ENCODE measurements at places on chromosomes 12 and 14.

GRCh38 chr14:94161981-94162380 lies 12.1 kb upstream of the PPP4R4 start:
- no peaks in the 10 kb centered on the region for H3K27me3 ChIP-seq
- H3K4me1 ChIP-seq, result peaks cover 30% of the 10 kb centered on the region
- H3K36me3 ChIP-seq, result no peaks in the 10 kb centered on the region
- DNase-seq, result peak; percentile 15
- H3K27ac ChIP-seq, result no peak overlapping the region

DNA sequence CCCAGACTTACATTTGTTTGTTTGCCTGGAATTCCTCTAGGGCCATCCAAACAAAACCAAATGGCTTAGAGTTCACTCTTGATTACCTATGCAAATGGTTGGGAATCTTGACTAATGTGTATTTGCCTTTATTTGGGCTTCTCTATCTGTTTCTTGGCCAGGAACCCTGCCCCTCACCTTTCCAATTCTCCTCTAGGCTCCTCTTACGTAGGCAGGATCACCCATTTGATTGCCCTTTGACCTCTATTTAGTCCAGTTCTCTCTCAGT lies 123.0 kb upstream of the DYRK2 start:
- H3K4me1 ChIP-seq, result no peaks in the 10 kb centered on the region
- no peak overlapping the region for H3K27ac ChIP-seq
- no peak for DNase-seq

- no peaks in the 10 kb centered on the region for H3K36me3 ChIP-seq
- no peaks in the 10 kb centered on the region for H3K27me3 ChIP-seq
- H3K27ac ChIP-seq, result no peak overlapping the region
- H3K4me1 ChIP-seq, result no peaks in the 10 kb centered on the region
Observed at GRCh38 chr12:109542014-109542413, 31.3 kb downstream of the MMAB start.

DNA sequence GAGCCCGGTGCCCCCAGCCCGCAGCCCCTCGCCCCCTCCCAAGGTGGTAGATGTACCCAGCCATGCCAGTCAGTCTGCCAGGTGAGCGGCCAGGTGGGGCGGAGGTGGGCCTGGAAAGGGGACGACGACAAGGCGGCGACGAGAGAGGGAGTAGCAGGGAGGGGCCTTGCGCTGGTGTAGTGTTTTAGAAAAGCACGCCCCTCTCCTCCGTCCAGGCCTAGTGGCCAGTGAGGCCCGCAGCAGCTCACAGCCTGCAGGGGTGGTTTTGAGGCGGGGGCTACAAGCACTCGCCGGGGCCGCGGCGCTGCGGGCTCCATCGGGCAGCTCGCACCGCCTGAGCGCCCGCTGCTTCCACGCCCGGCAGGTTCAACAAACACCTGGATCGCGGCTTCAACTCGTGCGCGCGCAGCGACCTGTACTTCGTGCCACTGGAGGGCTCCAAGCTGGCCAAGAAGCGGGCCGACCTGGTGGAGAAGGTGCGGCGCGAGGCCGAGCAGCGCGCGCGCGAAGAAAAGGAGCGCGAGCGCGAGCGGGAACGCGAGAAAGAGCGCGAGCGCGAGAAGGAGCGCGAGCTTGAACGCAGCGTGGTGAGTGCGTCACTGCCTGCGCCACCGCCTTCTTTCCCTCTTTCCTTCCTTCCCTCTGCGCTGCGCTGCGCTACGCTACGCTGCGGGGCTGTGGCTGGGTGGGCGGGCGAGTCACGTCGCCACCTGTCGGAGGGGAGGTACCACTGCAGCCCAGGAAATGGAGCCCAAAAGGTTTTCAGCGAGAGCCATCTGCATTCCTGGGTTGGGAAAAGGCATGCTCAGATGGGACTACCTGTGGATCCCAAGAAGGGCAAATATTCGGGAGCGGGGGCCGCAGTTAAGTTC lies 5.9 kb upstream of the RNU7-1 start:
- no peaks in the 10 kb centered on the region for H3K36me3 ChIP-seq
- DNase-seq, result peak; percentile 95
- H3K27ac ChIP-seq, result peak overlapping the region; percentile 18
- H3K4me3 ChIP-seq, result peak overlapping the region; percentile 55
- peaks cover 43% of the 10 kb centered on the region for H3K4me1 ChIP-seq
- no peaks in the 10 kb centered on the region for H3K27me3 ChIP-seq

GRCh38 chr12:122921917-122922316 lies 26.0 kb upstream of the VPS37B start:
- no peak overlapping the region for H3K27ac ChIP-seq
- H3K27me3 ChIP-seq, result no peaks in the 10 kb centered on the region
- H3K4me1 ChIP-seq, result peaks cover 18% of the 10 kb centered on the region
- H3K4me3 ChIP-seq, result no peak overlapping the region

- DNase-seq, result no peak
- no peaks in the 10 kb centered on the region for H3K4me1 ChIP-seq
- no peak overlapping the region for H3K4me3 ChIP-seq
- no peaks in the 10 kb centered on the region for H3K27me3 ChIP-seq
Observed at GRCh38 chr14:104556256-104557021, 23.1 kb upstream of the C14orf180 start.

DNA sequence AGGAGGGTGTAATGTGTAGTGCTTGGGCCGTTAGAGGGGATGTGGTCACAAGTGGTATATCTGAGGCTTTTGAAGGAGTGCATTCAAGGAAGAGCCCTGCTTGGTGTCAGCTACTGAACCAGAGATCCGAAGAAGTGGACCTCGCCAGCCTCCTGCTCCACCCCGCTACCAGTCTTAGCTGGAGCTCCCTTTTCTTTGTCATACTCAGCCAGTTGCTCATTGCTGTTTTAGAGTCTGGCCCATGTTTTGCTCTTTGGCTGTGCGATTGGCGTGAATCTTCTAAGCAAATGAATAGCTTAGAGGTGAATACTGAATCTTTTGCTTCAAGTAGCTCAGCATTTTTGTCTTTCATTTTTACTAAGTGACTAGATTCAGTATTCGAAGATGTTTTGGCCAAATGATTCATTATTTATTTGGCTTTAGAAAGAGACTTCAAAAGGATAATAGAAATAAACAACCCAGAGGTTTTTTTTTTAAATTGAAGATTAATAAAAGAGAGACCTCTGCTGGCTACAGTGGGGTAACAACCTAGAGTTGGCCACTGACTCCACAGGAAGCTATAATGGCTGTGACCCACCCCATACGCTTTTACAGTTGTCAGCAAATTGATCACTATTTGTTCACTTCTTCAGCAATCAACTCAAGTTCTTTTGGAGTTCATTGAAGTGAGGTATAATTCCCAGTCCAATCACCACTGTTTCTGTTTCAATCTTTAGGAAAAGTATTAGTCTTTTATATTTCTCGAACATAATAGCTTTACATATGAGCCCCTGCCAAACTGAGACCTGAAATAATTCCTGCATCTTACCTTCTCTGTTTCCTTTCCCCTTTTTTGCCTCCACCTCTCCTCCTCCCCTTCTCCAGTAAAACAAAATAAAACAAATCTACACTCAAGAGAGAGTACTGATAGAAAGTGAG lies 19.9 kb downstream of the CDKN1B start:
- no peaks in the 10 kb centered on the region for H3K27me3 ChIP-seq
- H3K36me3 ChIP-seq, result peaks cover under 1% of the 10 kb centered on the region
- H3K4me3 ChIP-seq, result no peak overlapping the region
- peak; percentile 48 for DNase-seq
- peaks cover 6% of the 10 kb centered on the region for H3K4me1 ChIP-seq

DNA sequence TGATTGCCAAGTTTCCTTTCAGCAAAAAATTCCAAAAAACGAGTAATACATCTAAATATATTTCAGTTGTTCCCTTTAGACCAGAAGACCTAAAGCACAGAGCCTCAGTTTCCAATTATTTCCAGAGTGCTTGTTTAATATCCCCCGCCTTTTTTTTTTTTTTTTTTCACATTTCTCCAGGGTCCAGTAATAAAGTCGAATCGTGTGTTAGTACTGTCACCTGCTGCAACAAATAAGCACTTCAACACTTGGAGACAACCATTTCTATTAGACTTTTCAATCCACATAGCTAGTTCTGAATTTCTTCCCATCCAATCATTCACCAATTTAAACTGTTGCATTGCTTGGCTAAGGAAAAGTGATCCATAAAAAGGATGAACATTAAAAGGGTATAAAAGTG lies 13.6 kb downstream of the PDE6H start:
- H3K4me1 ChIP-seq, result peaks cover 67% of the 10 kb centered on the region
- no peak overlapping the region for H3K27ac ChIP-seq
- DNase-seq, result no peak
- no peaks in the 10 kb centered on the region for H3K36me3 ChIP-seq
- no peaks in the 10 kb centered on the region for H3K27me3 ChIP-seq

- H3K27ac ChIP-seq, result no peak overlapping the region
- H3K36me3 ChIP-seq, result no peaks in the 10 kb centered on the region
Observed at GRCh38 chr12:86249851-86250250, 6.3 kb downstream of the MGAT4C start.

GRCh38 chr12:106953352-106954250 lies 2.1 kb upstream of the TMEM263 start:
- no peak overlapping the region for H3K27ac ChIP-seq
- H3K27me3 ChIP-seq, result peaks cover 68% of the 10 kb centered on the region
- peaks cover 10% of the 10 kb centered on the region for H3K4me1 ChIP-seq

GRCh38 chr12:7154042-7154441 lies 23.9 kb downstream of the CLSTN3 start:
- no peak for DNase-seq
- no peaks in the 10 kb centered on the region for H3K4me1 ChIP-seq
- H3K36me3 ChIP-seq, result peaks cover 21% of the 10 kb centered on the region
- H3K4me3 ChIP-seq, result no peak overlapping the region

- peaks cover 34% of the 10 kb centered on the region for H3K4me1 ChIP-seq
- H3K27me3 ChIP-seq, result no peaks in the 10 kb centered on the region
- no peak for DNase-seq
- no peak overlapping the region for H3K27ac ChIP-seq
Observed at GRCh38 chr14:68958553-68958952, 20.5 kb downstream of the ACTN1 start.

DNA sequence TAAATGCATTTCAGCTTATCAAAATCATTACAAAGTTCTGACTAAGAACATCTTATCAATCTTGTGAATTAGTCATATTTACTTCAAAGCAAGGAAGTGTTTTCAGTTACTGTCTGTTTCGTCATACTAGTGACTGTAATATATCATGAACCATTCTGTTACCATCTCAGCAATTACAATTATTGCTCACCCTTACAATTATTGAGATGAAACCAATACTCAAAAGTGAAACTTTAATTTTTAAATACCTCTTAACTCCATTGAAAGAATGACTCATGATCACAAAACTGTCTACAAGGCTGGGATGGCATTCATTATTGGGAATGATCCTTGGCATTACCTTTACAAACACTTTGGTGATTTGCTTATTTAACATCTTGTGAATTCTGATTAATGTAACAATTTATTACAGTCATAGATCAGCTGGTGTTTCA lies 90.3 kb downstream of the RPS6KA5 start:
- H3K4me3 ChIP-seq, result no peak overlapping the region
- H3K36me3 ChIP-seq, result peaks cover 11% of the 10 kb centered on the region
- H3K4me1 ChIP-seq, result peaks cover 10% of the 10 kb centered on the region
- no peaks in the 10 kb centered on the region for H3K27me3 ChIP-seq

DNA sequence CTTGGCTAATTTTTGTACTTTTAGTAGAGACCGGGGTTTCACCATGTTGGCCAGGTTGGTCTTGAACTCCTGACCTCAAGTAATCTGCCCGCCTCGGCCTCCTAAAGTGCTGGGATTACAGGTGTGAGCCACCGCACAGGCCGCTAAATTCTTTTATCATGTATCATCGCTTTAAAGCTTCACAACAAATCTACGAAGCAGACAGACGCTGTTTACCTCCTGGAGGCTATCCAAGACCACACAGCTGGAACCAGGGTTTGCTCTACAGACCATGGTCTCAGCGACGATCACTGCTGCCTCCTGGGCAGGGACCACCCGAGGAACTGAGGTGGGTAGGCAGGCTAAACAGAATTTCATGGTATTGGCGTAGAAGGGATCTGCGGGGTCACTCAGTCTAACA lies 27.2 kb downstream of the KRT80 start:
- H3K27me3 ChIP-seq, result no peaks in the 10 kb centered on the region
- H3K4me3 ChIP-seq, result no peak overlapping the region
- DNase-seq, result no peak
- no peaks in the 10 kb centered on the region for H3K36me3 ChIP-seq
- peak overlapping the region; percentile 60 for H3K27ac ChIP-seq

DNA sequence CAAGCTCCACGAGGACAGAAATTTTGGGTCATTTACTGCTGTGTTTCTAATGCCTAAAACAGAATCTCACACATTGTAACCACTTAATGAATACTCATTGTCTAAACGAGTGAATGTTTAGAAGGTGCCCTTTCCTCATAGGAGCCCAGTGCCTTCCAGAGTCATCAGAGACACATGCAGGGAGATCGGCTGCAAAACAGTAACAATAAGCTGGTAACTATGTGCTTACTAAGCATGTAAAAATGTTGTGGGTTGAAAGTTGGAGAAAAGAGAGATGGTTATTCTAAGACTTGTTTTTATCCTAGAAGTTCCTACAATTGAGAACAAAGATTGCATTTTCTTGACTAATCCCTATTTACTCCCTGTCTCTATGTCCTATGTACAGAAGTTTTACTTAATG lies 7.4 kb downstream of the TESPA1 start:
- H3K4me1 ChIP-seq, result no peaks in the 10 kb centered on the region
- no peak for DNase-seq
- H3K36me3 ChIP-seq, result no peaks in the 10 kb centered on the region
- H3K27ac ChIP-seq, result no peak overlapping the region
- no peak overlapping the region for H3K4me3 ChIP-seq
- no peaks in the 10 kb centered on the region for H3K27me3 ChIP-seq

GRCh38 chr12:49675137-49675536 lies 32.1 kb downstream of the FMNL3 start:
- H3K27me3 ChIP-seq, result no peaks in the 10 kb centered on the region
- H3K27ac ChIP-seq, result no peak overlapping the region
- no peak for DNase-seq

DNA sequence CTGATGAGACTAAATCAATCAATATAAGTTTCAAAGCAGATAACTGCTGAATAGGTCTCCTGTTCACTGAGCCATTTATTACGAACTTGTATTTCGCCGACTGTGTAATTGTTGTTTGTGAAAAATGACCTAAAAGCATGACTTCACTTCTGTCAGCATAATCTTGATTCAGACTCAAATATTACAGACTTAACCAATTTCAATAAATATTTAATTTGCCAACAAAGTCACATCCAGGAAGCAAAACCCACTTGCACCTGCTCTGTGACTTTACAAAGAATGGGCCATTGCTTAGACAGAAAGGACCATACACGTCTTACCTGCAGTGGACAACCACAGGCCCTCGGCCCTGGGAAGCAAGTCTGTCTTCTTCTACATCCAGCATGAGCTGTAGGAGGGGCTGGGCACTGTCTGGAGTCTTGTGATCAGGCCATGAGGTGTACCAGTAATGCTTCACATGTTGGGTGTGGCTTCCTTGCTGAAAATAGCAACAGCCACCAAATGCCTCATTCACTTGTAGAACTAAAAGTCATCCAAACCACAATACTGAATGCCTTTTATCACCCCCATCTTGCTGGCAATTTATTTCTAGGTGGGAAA lies 23.5 kb upstream of the PTPRB start:
- no peaks in the 10 kb centered on the region for H3K27me3 ChIP-seq
- H3K4me1 ChIP-seq, result no peaks in the 10 kb centered on the region
- no peaks in the 10 kb centered on the region for H3K36me3 ChIP-seq
- no peak overlapping the region for H3K4me3 ChIP-seq
- H3K27ac ChIP-seq, result no peak overlapping the region
- DNase-seq, result no peak

- peaks cover 91% of the 10 kb centered on the region for H3K36me3 ChIP-seq
- no peaks in the 10 kb centered on the region for H3K27me3 ChIP-seq
- no peak for DNase-seq
- H3K4me1 ChIP-seq, result no peaks in the 10 kb centered on the region
Observed at GRCh38 chr14:64932231-64932630, 10.3 kb downstream of the GPX2 start.

GRCh38 chr12:14751986-14752385 lies 51.3 kb downstream of the WBP11 start:
- no peak overlapping the region for H3K4me3 ChIP-seq
- no peak for DNase-seq
- no peaks in the 10 kb centered on the region for H3K36me3 ChIP-seq
- H3K4me1 ChIP-seq, result no peaks in the 10 kb centered on the region
- no peak overlapping the region for H3K27ac ChIP-seq
